ENCODE measurements at places on chromosomes 7 and 10.

DNA sequence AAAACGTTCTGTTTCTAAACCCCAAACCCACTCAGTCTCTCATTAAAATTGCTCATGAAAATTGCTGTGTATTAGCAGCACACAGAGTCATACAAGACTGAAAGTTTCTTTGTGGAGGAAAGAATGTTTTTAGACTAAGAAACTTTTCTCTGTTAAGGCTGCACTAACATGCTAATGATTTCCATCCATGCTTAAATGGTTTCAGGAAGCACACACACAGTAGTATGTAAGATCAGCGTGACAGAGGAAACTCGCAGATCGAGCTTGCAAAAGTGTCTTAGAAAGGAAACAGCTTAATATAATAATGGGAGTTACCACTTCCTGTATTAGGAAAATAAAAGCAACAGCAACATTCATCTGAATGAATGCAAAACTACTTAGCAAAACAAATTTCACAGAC is 112.7 kb downstream of the ICA1 start:
- DNase-seq, result peak; percentile 19

DNA sequence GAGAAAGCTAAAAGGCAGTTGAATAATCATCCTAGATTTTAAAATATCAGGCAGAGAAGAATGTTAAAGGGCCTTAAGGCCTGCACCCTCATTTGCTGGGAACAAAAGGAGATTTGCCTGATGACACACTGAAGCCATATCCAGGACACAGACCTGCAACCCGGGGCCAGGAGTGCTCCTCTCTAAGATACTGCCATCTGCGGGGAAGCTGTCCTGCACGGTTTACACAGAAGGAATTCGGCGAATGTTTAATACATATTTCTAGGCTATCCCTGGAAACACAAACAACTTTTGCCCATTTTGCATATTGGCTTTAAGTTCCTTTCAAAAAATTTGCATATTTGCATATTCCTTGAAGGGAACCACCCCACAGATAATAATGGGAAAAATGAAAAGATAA is 52.3 kb downstream of the DYNC1I1 start:
- DNase-seq, result no peak

DNA sequence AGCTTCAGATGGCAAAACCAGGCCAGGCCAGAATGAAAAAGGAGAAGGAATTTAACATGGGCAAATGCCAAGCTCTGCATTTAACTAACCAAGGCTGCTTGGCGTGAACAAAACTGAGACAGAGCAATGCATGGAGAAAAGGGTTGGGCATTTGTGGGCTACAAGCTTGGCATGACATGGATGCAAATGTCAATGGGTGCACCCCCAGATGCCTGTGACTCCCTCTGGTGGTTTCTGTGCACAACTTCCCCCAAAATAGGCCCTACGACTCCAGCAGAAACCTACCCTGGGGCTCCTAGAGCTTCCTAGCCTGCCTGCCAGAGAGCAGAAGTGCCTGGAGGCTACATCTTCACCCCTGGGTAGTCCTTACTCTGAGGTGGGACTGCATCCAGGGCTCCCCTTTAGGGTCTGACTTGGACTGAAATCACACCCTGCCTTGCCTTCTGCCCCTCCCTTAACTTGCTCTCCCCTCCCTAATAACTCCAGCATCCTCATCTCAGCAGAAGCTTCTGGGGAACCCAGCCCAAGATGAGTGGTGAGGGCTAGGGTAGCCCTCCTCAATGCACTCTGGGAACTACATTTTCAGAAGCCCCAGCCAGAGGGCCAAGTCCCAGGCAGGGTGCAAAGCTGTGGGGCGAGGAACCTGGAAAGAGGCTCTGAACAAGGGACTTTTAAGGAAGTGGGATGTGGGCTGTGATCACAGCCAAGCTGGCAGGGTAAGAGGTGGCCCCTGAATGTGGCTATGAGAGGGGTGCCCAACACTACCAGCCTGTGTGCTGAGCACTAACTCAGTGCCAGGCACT is 11.3 kb downstream of the GPRIN2 start:
- DNase-seq, result peak; percentile 36

- no peak for DNase-seq
Measured at GRCh38 chr7:11243739-11244138, 270.1 kb downstream of the PHF14 start.

GRCh38 chr7:8435095-8435494 is 1.7 kb downstream of the NXPH1 start:
- no peak for DNase-seq

- peak; percentile 65 for DNase-seq
Measured at GRCh38 chr10:95279042-95279820, 11.6 kb downstream of the PDLIM1 start.

DNA sequence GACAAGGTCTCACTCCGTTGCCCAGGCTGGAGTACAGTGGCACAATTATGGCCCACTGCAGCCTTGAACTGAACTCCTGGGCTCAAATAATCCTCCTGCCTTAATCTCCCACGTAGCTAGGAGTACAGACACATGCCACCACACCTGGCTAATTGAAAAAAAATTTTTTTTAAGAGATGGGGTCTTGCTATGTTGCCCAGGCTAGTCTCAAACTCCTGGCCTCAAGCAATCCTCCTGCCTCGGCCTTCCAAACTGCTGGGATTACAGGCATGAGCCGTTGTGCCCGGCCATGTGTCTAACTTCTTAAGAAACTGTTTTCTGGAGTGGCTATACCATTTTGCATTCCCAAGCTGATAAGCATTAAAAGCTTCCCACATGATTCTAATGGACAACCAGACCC is 9.5 kb upstream of the EFCAB10 start:
- no peak for DNase-seq

DNA sequence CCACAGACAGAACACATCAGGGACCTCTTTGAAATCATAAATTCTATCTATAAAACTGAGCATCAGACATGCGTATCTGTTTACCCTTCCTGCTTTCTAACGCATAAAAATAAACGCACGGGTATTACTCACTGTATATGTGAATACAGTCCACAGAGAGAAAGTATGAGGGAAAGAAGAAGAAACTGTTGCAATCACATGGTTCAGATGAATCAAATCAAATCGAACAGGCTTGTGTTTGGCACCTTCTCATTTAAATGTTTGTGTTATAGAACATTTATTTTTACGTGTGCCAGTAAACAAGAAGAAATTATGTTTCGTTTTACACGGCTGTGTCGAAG is 322.0 kb downstream of the FRMD4A start:
- no peak for DNase-seq
